Mesothelial cell of epicardium (in vitro differentiated cells): ENCODE measurements at places on chromosomes 11 and 22. TPM values are rescaled to one million over a fixed set of nuclear protein-coding genes. Genes with fewer than 3 reads are reported as not detected.

The MUC2 gene
- total RNA-seq: 0.02 to 0.07 TPM (median 0.04 TPM) in 3 replicates

The MSANTD4 gene
- total RNA-seq: 22.9 to 24.8 TPM (median 24.4 TPM) in 3 replicates

The TNNI2 gene
- 0.59 to 1.3 TPM in 2 of 3 replicates, not detected in the other for total RNA-seq

The SPON1 gene
- 25.1 to 31.9 TPM (median 30.9 TPM) in 3 replicates for total RNA-seq

The KREMEN1 gene
- total RNA-seq: 24.4 to 30.9 TPM (median 28.5 TPM) in 3 replicates

The MOGAT2 gene
- total RNA-seq: not detected in 3 replicates

The STK33 gene
- 9.8 to 12.2 TPM (median 11.6 TPM) in 3 replicates for total RNA-seq
